K562 (cell line): ENCODE measurements at places on chromosomes 13 and 19. TPM values are rescaled to one million over a fixed set of nuclear protein-coding genes. Genes with fewer than 3 reads are reported as not detected.
A peak's percentile ranks its signal among the peaks of the same experiment; 100 is the strongest.

Gene GSX1
- not detected in 2 replicates for total RNA-seq

Gene CDX2
- 0.04 and 0.11 TPM in 2 replicates for total RNA-seq

Gene KL
- total RNA-seq, result 0.04 TPM in 1 of 2 replicates, not detected in the other

Gene SERTM1
- not detected in 2 replicates for total RNA-seq

Gene CEACAM8
- not detected in 2 replicates for total RNA-seq

GRCh38 chr13:30676672-30677071 is 58.7 kb upstream of the ALOX5AP start:
- peak; percentile 12 for DNase-seq

DNA sequence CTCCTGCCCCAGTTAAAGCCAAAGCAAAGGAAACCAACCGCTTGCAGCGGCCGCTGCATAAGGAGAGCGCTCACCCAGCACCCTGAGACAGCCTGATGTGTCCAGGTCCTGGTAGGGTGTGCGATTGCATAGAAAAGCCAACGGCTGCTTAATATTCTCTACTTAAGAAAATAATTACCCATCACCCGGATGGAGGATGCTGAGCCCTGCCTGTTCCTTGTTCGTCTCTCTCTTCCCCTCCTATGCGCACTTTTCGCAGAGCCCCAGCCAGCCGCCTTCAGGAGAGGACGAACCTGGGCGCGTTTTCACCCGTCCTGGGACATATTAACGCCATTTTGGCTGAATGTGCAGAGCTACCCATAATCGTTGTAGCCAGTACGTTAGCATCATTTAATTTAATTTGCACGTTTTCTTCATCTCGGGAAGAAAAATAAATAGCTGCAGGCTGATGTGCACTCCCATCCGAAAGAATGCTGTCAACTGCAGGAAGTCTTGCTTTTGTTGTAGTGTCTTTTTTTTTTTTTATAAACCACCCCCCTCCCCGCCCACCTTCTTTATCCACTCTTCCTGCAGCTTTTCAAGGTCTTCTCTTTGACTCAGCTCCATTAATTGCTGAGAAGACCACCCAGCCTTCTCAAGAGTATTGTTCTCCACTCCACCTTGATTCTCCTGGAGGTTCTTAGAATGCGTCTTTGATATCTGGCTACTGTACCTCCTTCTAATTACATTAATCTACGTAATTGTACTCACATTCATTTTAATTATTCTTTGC is 214.5 kb downstream of the TEX29 start:
- no peak for DNase-seq

DNA sequence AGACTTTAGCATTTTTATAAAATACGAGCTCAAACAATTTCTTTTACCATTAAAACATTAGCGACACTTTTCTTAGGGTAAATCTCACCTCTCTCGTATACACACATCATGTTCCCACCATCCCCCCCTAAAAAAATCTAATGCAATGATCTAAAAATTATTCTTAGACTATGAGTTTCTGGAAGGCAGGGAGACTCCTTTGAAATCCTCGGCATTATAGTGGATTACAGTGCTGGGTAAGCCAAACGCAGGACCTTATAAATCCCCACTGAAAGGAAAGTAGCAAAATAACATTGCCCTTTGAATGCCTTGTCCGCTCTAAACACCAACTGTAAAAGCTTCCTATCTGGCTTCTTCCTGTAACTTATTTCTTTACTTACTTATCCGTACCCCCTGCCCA is 35.0 kb downstream of the NUFIP1 start:
- DNase-seq, result no peak

DNA sequence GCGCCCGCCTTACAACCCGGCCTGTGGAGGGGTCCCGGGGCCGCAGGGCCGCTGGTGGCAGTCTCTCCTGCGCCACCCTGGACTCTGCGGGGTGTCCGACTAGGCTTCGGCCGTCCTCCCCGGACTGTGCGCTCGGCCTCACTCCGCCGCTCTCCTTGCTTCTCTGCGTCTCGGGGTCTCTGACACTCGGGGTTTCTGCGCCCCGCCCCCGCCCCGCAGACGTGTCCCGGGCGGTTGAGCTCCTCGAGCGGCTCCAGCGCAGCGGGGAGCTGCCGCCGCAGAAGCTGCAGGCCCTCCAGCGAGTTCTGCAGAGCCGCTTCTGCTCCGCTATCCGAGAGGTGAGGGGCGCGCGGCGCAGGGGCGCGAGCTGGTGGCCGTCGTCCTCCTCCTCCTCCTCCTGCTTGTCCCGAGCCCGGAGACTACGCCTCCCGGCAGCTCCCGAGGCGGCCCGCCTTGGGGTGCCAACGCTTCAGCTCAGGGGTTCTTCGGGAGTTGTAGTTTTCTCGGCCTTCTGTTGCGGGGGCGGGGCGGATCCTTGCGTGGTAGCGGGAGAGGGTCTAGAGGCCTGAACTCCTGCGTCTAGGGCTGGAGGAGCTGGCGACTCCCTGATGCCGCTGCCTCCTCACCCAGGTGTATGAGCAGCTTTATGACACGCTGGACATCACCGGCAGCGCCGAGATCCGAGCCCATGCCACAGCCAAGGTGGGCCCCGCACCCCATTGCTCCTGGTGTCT is 627 bp downstream of the LIN7B start:
- DNase-seq, result peak; percentile 41

DNA sequence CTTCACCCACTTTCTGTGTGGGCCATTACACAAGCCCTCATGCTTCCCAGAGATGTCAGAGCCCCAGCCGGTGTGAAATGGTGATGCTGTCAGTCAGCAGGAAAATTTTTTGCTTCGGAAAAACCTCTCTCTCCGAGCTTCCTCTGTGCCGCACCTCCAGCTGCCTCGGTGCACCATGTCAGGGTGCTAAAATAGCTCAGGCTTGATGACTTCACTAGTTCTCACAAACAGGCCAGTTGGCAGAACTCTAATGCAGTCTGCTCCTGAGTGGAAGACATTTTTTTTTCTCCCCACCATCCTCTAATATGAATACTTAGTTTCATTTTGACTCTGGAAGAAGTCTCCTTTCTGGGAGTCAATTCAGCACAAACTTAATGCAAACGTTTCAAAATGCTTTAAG is 71.3 kb downstream of the KLF12 start:
- no peak for DNase-seq

DNA sequence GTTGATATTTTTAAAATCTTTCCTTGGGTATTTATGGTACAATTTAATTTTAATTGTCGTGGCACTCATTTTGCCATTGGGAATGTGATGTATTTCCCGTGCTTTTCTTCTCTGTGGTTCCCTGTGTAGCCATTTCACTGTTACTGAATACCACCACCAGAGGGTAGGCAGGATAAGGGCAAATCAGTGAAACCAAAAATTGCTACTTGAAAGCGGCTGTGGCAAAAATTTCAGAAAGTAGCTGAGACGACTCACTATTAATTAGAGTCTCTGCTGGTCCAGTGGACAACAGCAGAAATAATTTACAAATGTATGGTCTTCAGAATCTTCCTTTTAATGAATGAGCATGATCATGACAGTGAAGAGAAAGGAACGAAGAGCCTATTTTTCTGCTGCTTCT is 34.4 kb upstream of the MIR17HG start:
- DNase-seq, result peak; percentile 45

DNA sequence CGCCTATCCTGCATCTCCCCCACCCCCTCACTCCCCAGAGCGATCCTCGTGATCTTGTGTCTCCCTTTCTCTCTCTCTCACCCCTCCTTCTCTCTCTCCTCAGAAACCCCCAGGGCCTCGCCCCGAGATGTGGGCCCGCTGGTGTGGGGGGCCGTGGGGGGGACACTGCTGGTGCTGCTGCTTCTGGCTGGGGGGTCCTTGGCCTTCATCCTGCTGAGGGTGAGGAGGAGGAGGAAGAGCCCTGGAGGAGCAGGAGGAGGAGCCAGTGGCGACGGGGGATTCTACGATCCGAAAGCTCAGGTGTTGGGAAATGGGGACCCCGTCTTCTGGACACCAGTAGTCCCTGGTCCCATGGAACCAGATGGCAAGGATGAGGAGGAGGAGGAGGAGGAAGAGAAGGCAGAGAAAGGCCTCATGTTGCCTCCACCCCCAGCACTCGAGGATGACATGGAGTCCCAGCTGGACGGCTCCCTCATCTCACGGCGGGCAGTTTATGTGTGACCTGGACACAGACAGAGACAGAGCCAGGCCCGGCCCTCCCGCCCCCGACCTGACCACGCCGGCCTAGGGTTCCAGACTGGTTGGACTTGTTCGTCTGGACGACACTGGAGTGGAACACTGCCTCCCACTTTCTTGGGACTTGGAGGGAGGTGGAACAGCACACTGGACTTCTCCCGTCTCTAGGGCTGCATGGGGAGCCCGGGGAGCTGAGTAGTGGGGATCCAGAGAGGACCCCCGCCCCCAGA is 12.8 kb upstream of the TOMM40 start:
- DNase-seq, result no peak

DNA sequence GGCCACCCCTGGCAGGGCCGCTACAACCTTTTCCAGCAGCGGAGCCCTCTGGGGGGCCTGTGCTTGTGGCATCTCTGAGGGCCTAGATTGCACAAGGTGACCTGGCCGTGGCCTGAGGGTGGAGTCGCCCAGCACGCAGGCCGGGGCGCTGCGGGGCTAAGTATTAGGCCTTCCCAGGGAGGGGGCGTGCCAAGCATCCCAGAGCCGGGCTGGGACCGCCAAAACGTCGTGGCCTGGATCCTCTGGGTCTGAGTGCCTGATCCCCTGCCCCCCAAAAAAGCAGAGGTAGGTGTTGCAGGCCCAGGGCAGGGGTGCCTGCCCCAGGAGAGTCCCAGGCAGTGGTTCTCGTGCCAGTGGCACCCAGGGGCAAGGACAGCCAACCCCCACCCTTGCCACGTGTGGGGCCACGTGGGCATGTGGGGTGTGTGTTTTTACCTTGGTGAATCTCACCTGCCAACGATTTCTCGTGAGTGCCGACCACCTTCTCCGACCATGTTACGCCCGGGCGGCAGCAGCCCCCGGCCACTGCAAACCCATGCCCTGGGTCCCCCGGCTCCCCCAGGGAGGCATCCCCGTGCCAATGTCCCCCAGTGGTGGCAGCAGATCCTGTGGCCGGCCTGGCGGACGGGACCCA is 12.6 kb upstream of the GNA15 start:
- no peak for DNase-seq

- DNase-seq, result no peak
Measured at GRCh38 chr13:76300688-76301087, 585.5 kb downstream of the KCTD12 start.

DNA sequence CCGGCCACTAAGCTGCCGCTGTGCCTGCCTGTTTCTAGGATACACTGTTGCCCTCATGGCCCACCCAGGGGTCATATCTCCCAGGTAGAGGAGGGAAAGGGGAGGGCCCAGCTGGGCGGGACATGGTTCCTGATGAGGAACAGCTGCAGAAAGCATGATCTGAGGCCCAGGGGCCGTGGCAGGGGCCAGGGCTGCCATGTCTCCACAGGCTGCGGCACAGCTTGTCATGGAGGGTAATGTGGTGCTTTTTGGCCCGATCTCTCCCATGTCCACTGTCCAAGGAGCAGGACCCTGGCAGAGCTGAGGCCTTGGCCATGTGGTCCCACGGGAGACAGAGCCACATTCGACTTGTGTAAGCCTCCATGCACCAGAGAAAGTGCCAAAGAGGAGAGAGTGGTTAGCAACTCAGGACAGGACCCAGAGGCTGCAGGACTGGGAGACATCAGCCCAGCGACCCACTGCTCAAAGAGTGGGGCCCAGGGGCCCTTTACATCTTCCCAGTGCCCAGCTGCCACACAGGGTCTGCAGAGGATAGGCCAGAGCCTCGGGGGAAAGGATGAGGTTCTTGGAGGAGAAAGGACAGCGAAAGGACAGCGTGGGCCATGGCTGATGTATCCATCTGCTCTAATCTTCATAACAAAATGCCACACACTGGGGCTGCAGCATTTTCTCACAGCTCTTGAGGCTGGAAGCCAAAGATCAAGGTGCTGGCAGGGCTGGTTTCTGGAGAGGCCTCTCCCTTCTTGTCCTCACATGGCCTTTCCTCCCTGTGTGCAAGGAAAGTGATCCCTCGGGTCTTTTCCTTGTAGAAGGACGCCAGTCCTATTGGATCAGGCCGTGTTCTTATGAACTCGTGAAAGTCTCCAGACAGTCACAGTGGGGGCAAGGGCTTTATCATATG is 11.5 kb downstream of the POP4 start:
- DNase-seq, result no peak

DNA sequence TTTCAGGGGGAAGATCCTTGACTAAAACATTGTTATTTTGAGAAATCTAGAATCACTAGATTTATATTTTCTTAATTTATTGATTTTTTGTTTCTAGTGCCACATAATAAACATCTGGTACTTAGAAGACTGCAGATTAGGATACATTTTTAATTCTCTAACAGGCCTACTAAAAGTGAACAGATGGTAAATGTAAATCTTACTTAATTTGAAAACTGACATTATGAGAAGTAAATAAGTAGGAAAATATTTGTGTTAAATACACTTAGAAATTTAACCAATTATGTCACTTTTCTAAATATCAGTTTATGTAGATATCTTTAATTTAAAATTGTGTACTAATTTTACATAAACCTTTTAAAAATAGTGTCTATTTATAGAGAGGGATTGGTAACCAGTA is 2255.6 kb upstream of the PCDH20 start:
- DNase-seq, result no peak

GRCh38 chr19:34588249-34588648 is 88.7 kb downstream of the SCGB2B2 start:
- DNase-seq, result no peak

GRCh38 chr13:35164324-35164932 is 222.4 kb downstream of the NBEA start:
- DNase-seq, result peak; percentile 6

GRCh38 chr13:67792151-67792676 is 562.1 kb upstream of the PCDH9 start:
- no peak for DNase-seq

GRCh38 chr19:23957660-23958281 is 43.1 kb downstream of the ZNF726 start:
- DNase-seq, result no peak

GRCh38 chr13:39818953-39819352 is 163.5 kb downstream of the COG6 start:
- no peak for DNase-seq

DNA sequence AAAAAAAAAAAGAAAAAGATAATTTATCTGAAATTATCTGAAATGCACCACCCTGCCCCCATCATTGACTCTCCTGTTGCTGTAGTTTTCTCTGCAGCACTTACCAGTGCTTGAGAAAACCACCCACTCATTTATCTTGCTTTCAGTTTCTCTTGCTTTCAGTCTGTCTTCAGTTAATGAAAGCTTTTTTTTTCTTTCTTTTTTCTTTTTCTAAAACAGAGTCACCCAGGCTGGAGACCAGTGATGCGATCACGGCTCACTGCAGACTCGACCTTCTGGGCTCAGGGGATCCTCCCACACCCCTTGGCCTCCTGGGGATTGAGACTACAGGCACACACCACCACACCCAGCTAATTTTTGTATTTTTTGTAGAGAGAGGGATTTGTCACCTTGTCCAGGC is 4.3 kb upstream of the ACP5 start:
- peak; percentile 27 for DNase-seq

- DNase-seq, result no peak
Measured at GRCh38 chr13:51770681-51771417, 33.1 kb downstream of the DHRS12 start.
